ENCODE measurements at places on chromosomes 16 and 17. TPM values are rescaled to one million over a fixed set of nuclear protein-coding genes. Genes with fewer than 3 reads are reported as not detected.

CHD9NB gene
- total RNA-seq = 1.5 TPM

NPIPA5 gene
- total RNA-seq = 4.8 TPM

C17orf100 gene
- 0.22 TPM for total RNA-seq

ALDH3A1 gene
- total RNA-seq = 0.93 TPM

HOXB1 gene
- not detected for total RNA-seq

ITGB3 gene
- 86.4 TPM for total RNA-seq

CTRB1 gene
- not detected for total RNA-seq

CACNA1H gene
- total RNA-seq = not detected

FMNL1 gene
- 0.93 TPM for total RNA-seq

OTOP3 gene
- not detected for total RNA-seq

DNASE1L2 gene
- total RNA-seq = 0.36 TPM

GP2 gene
- total RNA-seq = not detected

MT1G gene
- total RNA-seq = not detected

KCNH6 gene
- total RNA-seq = not detected

CENPX gene
- total RNA-seq = 46.4 TPM

DNAAF8 gene
- total RNA-seq = 0.93 TPM

SLFN11 gene
- 202 TPM for total RNA-seq

SLFN14 gene
- total RNA-seq = not detected

TRAF7 gene
- total RNA-seq = 94.2 TPM

SHMT1 gene
- total RNA-seq = 21.5 TPM

Measured in thoracic aorta endothelial cell (primary cell).